ENCODE measurements at places on chromosomes 11 and 22. TPM values are rescaled to one million over a fixed set of nuclear protein-coding genes. Genes with fewer than 3 reads are reported as not detected.
A peak's percentile ranks its signal among the peaks of the same experiment; 100 is the strongest.

Gene SCGB2A2
- not detected for polyA plus RNA-seq

Gene SCARF2
- polyA plus RNA-seq, result 28.8 TPM

Gene NECTIN1
- 1.7 TPM for polyA plus RNA-seq

Gene PLEKHA7
- polyA plus RNA-seq, result 0.04 TPM

GRCh38 chr11:101872171-101872882, 42.5 kb upstream of the CEP126 start:
- no peak for DNase-seq

- no peak for DNase-seq
These were observed 109.7 kb upstream of the GALNT18 start for GRCh38 chr11:11731311-11732083.

- DNase-seq, result no peak
These were observed 49.0 kb upstream of the AMPD3 start for GRCh38 chr11:10405865-10406592.

GRCh38 chr11:66728038-66728692, 851 bp downstream of the SPTBN2 start:
- no peak for DNase-seq

GRCh38 chr11:2166091-2166851, 5.3 kb upstream of the INS start:
- no peak for DNase-seq

- DNase-seq, result no peak
These were observed 8.3 kb upstream of the FGF19 start for GRCh38 chr11:69711822-69712801.

DNA sequence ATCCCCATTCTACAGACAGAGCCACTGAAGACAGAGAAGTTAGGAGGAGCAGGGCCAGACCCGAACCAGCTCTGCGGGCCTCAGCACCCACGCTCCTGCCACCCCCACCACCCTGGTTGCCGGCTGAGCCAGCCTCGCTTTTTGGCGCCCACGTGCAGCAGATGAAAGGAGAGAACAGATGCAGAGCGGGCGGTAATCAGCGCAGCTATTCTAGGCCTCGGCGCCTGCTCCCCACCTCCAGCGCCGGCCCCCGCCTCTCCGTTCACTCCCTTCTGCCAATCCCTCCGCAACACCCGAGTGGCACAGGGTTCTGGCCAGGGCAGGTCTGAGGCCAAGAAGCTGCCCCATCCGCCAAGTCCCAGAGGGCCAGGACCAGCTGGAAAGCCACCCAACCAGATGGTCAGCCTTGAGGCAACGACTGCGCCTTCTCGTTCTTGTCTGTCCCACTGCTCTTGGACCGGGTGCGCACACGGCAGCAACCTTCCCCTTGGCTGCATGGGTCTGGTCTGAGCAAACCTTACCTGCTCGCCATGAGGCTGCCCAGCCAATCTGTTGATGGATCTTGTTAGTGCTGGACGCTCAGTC, 16.8 kb downstream of the DNAL4 start:
- DNase-seq, result no peak

DNA sequence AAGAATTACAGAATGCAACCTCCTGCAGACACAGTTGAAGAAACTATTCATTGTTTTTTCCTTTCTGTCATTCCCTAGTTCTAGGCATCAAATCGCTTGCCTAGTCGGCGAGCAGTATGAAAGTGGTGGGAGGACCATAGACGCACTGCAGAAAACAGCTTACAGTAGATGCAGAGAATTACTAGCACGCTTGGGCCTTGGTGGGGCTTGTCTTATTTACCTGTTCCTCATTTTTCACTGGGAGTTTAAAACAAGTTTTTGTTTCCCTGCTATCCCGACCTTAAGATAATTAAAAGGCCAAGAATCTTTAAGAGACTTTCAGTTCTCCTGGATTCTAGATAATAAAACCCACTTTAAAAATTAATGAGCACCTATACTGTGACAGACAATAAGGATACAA, 713 bp upstream of the ARL14EP start:
- DNase-seq, result no peak

GRCh38 chr22:35467681-35468434, 67.9 kb downstream of the MCM5 start:
- no peak for DNase-seq

DNA sequence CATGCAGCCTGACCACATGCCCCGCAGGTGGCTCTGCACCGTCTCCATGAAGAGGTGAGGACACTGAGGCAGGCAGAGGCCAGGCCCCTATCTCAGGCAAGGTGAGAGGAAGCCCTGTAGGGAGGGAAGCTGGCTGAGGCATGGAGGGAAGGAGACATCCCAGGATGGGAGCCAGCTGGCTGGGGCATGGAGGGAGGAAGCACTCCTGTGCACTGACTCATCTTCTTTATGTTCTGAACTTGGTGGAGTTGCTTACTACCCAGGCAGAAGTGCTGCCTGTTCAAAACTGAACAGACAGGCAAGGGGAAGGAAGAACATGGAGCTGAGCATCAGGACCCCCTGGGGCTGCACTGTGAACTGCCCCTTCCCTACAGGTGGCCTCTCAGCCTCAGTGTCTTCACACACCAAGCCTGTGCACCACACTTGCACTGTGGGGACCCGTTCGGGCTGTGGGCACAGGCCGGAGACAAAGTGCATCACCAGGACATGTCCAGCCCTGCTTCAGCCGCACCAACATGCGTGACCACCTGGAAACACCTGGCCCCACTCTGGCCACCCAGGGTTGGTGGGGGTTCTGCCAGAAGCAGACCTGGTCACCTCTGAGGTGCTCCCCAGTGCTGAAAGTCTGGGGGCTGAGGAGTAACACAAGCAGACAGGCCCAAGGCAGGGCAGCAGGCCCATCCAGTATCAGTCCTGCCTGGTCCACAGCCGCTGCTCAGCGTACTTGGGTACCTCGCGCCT, 55.5 kb downstream of the DGCR2 start:
- DNase-seq, result peak; percentile 14
